GM18507 (cell line): ENCODE measurements at places on chromosomes 7 and 10.

- DNase-seq, result no peak
These were observed 90.1 kb upstream of the CYP26C1 start for GRCh38 chr10:92970301-92971070.

- no peak for DNase-seq
These were observed at the start of gene SEMA3E for GRCh38 chr7:83648464-83649241. SEMA3E (minus strand) TSS chr7:83649139.

- no peak for DNase-seq
These were observed 59.5 kb upstream of the PDLIM1 start for GRCh38 chr10:95350219-95350829.

- no peak for DNase-seq
These were observed 205.4 kb downstream of the FANK1 start for GRCh38 chr10:126101736-126102135.

DNA sequence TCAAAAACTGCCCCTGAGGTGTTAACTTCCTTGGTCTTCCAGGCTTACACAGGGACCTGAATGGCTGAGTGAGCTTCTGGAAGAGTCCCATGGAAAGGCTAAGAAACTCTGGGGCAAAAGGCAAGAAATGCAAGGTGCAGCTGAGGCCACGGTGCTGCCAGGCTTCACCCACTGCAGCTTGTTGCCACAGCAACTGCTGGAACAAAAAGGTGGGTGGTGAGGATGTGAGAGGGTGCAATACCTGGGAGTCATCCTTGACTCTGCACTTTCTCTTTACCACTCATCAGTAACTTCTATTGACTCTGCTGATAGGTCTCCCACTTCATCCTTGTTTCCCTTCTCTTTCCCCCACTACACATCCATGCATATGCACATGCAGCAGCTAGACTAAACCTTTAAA lies 258.6 kb downstream of the BMPER start:
- no peak for DNase-seq

- no peak for DNase-seq
These were observed 71.9 kb upstream of the DUSP5 start for GRCh38 chr10:110425684-110426293.

DNA sequence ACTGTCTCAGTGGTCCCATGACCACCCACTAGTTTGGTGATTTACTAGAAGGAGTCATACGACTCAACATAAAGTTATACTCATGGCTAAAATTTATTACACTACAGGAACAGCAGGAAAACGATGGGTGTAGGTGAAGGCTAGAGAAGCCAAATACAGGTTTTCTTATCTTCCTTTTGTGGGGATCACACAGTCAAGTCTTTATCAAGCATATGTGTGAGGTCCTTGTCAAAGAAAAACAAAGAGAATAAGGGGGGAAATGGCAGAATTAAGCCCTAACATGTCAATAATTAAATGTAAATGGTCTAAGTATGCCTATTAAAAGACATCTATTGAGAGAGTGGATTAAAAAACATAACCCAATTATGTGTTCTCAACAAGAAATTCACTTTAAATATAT lies 47.8 kb upstream of the UBN2 start:
- DNase-seq, result no peak

- no peak for DNase-seq
These were observed 7.6 kb upstream of the ASCC1 start for GRCh38 chr10:72223743-72224101.

- DNase-seq, result no peak
These were observed 15.0 kb upstream of the CADPS2 start for GRCh38 chr7:122901250-122901649.

DNA sequence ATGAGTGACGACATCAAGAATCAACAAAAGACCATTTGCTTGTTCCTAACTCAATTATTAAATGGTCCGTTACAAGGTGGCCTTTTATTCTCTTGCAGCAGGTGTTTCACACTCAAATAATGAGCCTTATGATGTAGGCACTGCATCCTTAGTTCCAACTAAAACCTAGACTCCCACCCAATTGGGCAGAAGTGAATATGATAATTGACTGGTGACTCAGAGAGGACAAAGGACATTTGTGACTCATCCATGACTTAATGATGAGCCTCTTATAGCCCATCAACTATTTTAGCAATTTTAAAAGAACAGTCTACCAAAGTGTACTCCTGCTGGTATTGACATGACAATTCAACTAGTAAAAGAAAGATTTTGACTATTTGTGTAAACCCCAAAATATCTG lies 1027.8 kb upstream of the PHF14 start:
- DNase-seq, result no peak

DNA sequence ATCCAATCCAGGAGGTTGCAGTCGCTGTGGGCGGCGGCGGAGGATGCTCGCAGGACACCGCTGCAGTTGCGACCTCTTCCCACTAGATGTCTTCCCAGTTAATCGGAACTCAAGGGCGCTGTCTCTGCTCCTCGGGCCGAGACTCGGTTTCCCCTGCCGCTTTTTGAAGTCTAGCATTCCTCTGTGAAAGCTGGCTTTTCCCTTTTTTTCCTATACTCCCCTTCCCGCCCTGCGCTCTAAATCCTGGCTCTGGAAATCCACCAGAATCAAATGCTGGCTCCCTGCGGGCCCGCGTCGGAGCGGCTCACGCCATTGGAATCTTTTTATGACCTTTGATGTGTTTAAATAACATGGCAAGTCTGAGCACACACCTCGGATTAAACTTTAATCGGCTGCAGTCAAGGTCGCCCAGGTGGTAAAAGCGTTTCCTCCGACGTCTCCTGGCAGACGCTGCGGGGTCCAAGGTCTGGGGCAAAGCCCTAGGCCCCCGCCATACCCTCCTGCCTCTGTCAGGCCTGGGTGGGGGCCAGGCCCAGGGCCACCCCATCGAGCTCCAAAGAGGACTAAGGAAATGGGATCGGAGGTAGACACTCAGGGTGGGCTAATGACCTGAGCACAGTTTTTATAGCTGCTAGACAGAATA lies 10.7 kb upstream of the HOXA13 start:
- DNase-seq, result peak; percentile 38

- DNase-seq, result no peak
These were observed 276.8 kb downstream of the KCNMA1 start for GRCh38 chr10:77360835-77361234.

- peak; percentile 8 for DNase-seq
These were observed 175.0 kb downstream of the CTNNA3 start for GRCh38 chr10:67520924-67521520.
